Activated B cell treated with CpG ODN at 0.5 μM for 24 hours (primary cell): ENCODE measurements at places on chromosomes 2 and 18. TPM values are rescaled to one million over a fixed set of nuclear protein-coding genes. Genes with fewer than 3 reads are reported as not detected.

The KCNG3 gene
- total RNA-seq = not detected in 2 replicates

- no peak for DNase-seq
Observed at GRCh38 chr18:22191923-22192322, 22.5 kb downstream of the GATA6 start.

DNA sequence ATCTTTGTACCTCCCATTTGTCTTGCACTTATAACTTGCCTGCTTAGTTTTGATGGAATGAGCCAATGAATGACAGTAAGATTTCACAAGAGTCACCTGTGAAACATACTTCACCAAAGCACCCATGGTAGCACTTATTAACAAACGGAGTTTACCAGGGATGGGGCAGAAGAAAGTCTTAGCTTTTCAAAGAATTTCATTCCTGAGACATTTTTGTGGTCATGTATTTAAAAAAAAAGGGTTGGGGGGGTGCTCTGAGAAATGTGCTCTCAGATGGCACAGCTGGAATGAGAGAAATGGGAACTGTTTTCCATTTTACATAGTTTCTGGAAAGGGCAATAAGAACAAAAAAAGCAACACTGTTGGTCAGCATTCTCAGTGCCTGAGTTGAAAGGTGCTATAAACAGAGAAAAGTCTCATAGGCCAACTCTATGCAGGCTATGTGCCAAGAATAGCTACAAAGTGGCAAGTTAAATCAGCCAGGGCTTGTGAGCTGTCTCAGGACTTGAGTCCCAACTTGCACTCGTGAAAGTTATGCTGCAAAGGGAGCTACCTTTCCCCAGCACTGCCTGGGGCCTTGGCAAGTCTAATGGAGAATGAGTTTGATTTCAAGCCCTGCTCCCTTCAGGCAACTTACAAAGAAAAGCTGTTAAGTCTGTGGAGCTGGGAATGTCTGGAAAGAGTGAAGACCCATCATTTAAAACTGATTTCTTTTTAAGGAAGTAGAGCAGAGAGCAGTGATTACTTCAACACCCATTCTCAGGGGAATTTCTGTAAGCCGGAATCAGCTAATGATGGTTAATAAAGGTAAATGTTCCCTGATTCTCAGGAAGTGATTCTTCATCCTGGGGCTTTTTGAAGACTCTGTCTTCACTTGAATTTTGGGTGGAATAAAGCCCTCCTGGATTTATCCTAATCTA is 170.6 kb downstream of the SLC8A1 start:
- DNase-seq = no peak

- DNase-seq = no peak
Observed at GRCh38 chr2:140392824-140393223, 1612.6 kb upstream of the NXPH2 start.

- DNase-seq = no peak
Observed at GRCh38 chr2:235966396-235966795, 201.8 kb downstream of the GBX2 start.

- no peak for DNase-seq
Observed at GRCh38 chr18:22783662-22784076, 149.5 kb upstream of the RBBP8 start.

- no peak for DNase-seq
Observed at GRCh38 chr2:70305531-70305930, 3.7 kb upstream of the FAM136A start.

- DNase-seq = no peak
Observed at GRCh38 chr2:222423186-222423585, 1.2 kb upstream of the SGPP2 start.

DNA sequence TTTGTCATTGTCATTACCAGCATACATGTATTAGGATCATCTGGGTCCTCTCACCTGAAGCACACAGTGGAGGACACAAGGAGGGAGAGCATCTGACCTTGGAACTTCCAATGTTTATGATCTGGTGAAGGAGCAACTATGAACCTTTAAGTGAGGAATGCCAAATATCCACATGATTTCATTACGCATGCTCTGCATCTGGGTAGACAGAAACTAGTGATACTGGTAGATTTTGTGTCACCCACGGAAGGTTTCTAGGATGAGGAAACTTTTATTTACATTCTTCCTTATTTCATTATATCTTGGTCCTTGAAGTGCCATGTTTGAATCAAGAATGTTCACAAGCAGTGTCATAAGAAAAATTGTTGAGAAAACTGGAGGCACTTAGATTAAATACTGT is 32.1 kb downstream of the SPC25 start:
- DNase-seq = no peak

DNA sequence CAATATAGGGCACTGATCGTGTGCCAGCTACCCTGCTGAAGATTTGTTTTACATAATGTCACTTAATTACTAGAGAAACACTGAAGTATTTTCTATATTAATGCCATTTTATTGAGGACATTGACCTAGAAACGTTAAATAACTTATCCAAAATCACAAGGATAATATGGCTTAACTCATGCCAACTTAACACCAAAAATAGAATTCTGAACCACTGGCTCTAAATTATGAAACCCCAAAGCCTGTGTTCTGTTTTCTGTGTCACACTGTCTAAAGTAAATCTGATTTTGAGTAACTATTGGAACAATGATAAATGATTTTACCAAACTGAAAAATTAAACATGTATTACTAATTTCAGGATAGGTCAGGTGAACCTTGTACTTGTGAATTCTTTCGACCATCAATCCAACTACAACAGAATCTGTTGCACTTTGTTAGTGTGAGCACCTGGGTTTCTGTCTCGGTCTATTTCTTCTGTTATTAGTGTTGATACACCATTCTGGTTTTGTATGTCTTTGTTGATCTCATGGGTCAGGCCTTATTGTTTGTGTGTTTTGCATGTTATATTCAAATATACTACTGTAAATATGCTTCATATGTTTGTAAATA is 48.2 kb upstream of the CCDC141 start:
- no peak for DNase-seq
